ENCODE measurements at places on chromosomes 2 and 18. TPM values are rescaled to one million over a fixed set of nuclear protein-coding genes. Genes with fewer than 3 reads are reported as not detected.

- DNase-seq, result no peak
These were observed 132.5 kb upstream of the LHCGR start for GRCh38 chr2:48888066-48888465.

The FAM237A gene
- not detected for total RNA-seq

DNA sequence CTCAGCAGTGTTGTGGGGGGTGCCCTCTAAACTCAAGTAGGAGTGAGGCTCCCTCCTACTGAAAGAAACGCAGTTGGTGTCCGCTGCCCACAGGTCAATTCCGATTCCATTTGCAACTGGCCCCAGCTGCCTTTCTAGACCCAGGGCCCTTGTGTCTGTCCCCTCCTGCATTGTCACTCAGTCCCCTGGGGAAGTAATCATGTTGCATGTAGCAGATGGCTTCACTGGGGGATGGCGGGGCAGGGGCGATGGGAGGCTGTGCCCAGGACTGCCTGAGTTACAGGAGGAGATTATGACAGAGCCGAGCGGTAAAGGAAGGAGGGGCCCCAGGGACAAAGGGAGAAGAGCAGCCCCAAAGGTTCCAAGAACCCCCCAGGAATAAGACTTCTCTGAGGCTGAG is 62.5 kb upstream of the SH3RF3 start:
- DNase-seq, result no peak

DNA sequence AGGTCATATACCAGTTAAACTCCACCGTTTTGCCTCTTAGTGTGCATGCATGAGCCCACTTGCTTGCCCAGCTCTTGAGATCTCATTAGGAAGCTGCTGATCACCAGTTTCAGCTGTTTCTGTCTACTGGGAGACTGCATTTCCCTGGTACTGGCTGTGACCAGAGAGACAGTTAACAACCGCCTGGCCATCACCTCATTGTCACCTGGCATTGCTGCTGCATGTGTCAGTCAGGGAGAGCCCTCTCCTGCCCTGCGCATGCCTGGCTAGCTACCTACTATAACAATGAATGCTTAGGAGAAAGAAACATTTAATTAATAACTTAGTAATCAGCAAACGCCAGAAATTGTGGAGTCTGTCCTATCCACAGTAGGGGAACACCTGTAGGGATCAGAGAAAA is 265.8 kb upstream of the CYRIA start:
- no peak for DNase-seq

GRCh38 chr2:1749489-1750119 is 5.3 kb upstream of the PXDN start:
- DNase-seq, result no peak

The UGT1A8 gene
- not detected for total RNA-seq
